Astrocyte of the cerebellum (primary cell): ENCODE measurements at places on chromosomes 5 and 9.

- DNase-seq: no peak
Observed at GRCh38 chr5:5278815-5279381, 138.8 kb downstream of the ADAMTS16 start.

DNA sequence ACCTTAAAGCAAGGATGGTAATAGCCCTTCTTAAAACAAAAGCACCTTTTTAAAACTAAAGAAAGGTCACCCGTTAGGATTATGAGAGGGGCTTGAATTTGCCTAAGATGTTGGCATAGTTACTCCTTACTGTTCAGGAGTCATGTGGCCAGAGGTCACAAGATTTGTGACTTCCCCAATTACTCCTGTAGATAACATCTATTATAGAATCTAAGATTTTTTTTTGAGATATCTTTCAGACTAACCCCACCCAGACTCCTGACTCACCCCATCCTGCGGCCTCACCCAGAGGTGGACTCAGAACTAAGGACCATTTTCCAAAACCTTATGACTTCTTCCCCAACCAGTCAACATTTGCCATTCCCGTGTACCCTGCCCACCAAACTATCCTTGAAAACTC is 2.4 kb downstream of the CD180 start:
- DNase-seq: no peak

GRCh38 chr9:20729523-20729922 is 45.5 kb downstream of the FOCAD start:
- no peak for DNase-seq

DNA sequence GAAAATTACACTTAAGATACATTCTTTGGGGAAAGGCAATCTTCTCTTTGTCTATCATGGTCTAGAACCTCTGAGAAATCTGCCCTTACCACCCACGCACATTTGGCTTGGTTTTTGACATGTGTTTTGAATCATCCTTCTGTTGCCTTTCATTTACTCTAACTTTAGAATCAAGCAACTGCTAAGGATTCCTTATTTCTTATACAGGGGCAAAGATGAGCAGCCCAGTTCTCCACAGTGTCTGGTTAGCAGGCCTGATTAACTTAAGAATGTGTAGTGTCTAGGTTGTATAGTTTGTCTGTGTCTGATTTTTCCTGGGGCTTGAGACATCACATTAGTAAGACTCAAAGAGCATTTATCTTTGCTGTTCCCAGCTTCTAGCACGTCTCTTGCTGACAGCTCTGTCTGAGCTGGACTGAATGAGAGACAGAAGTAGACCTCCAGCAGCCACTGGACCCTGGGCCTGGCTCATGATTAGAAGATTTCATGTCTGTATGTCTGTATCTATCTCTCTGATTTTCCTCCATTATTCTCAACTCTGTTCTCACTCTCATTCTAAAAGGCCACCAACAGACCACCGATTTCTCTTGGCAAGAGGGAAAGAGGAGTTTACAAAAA is 31.8 kb upstream of the PCA3 start:
- no peak for DNase-seq

DNA sequence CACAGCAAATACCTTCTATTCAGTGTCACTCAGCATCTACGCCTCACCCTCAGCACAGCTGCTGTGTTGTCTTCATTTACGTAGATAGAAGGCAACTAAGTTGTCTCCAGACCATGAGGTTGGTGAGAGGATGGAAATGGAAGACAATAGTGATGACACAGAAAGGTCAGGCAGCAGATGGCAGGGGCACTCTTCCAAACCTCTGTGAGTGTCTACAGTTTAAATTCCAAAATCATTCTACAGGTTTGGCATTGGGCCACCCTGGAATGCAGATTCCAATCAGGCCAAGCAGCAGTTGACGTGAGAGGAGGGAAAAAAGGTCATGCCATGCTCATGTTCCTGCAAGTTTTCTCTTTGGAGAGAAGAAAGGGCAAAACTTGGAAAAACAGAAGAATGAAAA is 68.7 kb upstream of the ADAMTSL1 start:
- DNase-seq: no peak

- DNase-seq: peak; percentile 83
Observed at GRCh38 chr5:153551537-153552079, 61.1 kb downstream of the GRIA1 start.

DNA sequence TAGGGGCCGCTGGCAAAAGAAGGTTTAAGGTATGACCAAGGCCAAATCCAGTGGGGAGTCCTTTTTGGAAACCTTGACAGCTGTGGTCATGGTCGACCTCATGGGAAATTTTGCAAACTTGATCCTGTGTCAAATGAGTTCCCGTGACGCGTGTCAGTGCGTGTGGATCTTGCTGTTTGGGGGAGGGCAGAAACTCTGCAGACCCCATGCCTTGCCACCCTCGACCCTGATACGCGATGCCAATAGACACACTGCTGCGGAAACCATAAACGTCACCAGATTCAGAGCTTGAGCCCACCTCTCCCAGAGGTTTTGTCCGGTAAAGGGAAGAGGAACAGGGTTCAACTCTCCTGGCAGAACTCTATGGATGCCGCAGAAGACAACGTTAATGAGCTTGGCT is 104.7 kb downstream of the ADAMTS2 start:
- DNase-seq: no peak

- DNase-seq: no peak
Observed at GRCh38 chr5:143195491-143195890, 208.0 kb downstream of the NR3C1 start.
